Mammary epithelial cell (primary cell): ENCODE measurements at places on chromosomes 12 and 14. TPM values are rescaled to one million over a fixed set of nuclear protein-coding genes. Genes with fewer than 3 reads are reported as not detected.

CLEC4D gene
- polyA plus RNA-seq: not detected

FAM186B gene
- 0.19 TPM for polyA plus RNA-seq

OTUB2 gene
- 4.6 TPM for polyA plus RNA-seq

TDRD9 gene
- 0.06 TPM for polyA plus RNA-seq

HSP90AA1 gene
- polyA plus RNA-seq: 739 TPM

TROAP gene
- polyA plus RNA-seq: 23.0 TPM

ARHGAP9 gene
- polyA plus RNA-seq: not detected

KRT2 gene
- not detected for polyA plus RNA-seq

DNA sequence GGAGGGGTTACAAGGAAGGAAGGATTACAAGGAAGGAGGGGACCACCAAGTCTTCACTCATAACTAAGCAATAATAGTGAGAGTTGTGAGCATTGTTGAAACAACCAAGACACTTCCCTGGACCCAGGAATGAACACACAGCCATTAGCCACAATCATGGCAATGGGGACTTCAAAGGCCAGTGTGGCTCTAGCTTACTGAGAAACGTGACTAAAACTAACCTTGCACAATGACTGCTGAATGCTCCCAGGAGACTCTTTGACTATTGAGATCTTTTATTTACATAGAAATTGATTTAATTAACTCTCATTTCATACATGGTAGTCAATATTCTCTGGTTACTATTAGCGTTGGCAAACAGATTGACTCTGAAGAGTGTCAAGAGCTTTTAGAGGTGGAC, 263.0 kb upstream of the SOX5 start:
- DNase-seq: no peak

GRCh38 chr14:92698393-92698792, 50.0 kb downstream of the LGMN start:
- DNase-seq: no peak

DNA sequence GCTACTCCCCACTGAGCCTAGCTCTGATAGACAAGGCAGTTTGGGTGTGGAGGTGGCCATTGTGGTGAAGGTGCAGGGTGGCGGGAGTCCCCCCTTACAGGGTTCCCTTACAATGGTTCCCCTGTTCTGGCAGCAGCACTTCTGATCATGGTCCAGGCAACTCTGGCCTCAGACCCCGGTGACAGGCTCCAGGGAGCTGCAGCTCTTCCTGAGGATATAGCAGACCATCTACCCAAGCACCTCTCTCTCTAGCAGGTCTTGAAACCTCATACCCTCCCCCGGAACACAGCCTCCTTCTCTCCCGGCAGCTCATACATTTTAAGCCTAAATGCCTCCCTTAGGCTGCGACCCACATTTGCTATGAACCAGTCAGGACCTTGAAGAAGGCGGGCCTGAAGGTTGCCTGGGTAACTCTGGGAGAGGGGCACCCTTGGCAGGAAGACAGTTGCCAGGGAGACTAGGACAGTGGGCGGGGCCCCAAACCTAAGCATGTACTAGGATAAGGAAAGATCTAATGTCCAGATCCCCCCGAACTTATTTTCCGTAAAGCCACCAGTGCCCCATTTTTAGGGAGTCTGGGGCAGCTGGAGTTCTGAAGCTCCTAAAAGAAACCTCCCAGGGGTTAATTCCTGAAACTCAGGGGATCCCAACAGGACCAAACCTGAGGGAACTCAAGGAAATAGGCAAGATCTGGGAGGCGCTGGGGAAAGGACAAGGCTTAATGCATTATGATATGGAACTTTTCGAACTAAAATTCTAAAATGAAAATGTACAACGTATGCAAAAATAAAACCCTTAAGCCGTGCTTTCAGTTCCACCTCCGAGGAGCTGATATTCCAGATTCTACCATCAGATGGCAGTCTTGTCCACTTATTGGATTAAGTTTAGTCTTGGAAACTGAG, 4.5 kb upstream of the GDF11 start:
- peak; percentile 70 for DNase-seq

DNA sequence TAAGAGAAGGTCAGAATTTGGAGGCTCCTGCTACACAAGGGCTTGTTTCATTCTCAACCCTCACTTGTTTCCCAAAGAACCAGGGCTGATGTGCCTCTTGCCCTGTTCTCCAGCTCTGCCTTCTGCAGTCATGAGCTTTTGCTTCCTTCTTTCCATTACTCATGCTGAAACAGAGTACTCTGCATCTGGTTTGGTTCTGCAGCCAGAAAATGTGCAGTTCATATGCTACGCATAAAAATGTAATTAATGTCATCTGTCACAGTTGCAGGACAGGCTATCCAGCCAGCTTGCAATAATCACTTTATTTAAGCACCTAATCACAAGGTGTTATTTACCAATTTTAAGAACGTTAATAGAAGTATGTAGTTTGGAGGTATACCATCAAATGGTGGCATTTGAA, 150.2 kb downstream of the SRGAP1 start:
- DNase-seq: no peak

DNA sequence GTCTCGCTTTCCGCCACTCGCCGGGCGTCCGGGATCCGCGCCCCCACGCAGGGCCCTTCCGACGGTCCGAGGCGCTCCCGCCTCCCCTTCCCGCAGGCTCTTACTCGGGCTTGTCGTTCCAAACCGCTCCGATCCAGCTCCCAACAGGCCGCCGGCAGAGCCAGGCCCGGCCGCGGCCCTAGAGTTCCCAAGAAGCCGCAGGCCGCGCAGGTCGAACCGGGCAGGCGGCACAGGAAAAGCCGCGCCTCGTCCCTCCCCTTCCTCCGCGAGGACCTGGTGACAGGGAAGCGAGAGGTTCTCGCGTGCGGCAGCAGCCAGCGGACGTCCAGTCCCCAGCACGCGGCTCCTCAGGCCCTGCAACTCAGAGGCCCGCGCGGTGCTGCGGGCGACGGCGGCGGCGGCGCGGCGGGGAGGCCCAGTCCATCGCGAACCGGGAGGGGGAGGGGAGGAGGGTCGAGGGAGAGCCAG, 272 bp downstream of the HECTD1 start:
- DNase-seq: peak; percentile 84

GRCh38 chr12:46260124-46260912, 8.5 kb downstream of the SLC38A1 start:
- no peak for DNase-seq
